ENCODE measurements at places on chromosomes 7 and 10.

DNA sequence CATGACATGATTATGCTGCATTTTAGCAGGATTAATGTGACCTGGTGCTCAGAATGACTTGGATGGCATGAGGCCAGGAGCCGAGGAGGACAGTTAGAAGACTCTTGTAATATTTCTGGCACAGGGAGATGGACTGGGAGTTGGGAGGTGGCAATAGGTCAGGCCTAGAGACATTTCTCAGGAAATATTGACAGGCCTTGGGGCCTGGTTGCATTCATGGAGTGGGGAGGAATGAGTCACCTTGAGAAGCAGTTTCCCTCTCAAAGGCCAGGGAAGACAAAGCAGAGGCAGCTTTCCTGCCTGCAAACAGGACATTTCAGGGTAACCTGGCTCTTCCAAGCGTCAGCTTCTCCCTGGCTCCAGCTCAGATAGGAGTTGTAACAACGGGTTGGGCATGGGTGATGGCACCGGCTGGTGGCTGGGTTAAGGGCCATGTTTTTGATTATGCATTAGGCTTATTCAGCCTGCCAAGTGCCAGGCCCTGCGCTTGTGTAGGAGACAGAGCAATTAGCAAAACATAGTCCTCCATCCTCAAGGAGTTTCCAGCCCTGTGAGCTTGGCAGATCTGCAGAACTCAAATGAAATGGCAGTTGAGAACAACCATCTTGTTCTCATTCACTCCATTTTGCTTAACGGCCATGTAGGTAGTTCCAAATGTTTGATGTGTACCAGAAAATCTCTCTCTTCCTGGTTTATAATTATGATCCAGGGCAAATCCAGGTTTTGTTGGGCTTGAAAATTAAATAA lies 38.2 kb downstream of the HK1 start:
- H3K4me3 ChIP-seq, result no peak overlapping the region
- peak overlapping the region; percentile 98 for H3K27ac ChIP-seq
- H3K36me3 ChIP-seq, result no peaks in the 10 kb centered on the region
- peaks cover 15% of the 10 kb centered on the region for H3K4me1 ChIP-seq
- no peaks in the 10 kb centered on the region for H3K27me3 ChIP-seq

- no peaks in the 10 kb centered on the region for H3K36me3 ChIP-seq
- peak overlapping the region; percentile 28 for H3K4me3 ChIP-seq
- H3K27ac ChIP-seq, result peak overlapping the region; percentile 98
- DNase-seq, result peak; percentile 8
- no peaks in the 10 kb centered on the region for H3K27me3 ChIP-seq
Observed at GRCh38 chr7:27119412-27119911, 11.1 kb downstream of the HOXA4 start.

- peak within 1 kb of the TSS; percentile 81 for H3K4me3 ChIP-seq
- H3K36me3 ChIP-seq, result no peaks in the 10 kb centered on the region
- peak within 1 kb of the TSS; percentile 54 for H3K27ac ChIP-seq
Observed at GRCh38 chr10:133379152-133379800, at the start of gene PAOX. TSS of gene PAOX (plus strand) at chr10:133379262. CDS start at chr10:133379317, 55 bp downstream.

- H3K27me3 ChIP-seq, result no peaks in the 10 kb centered on the region
- no peak overlapping the region for H3K4me3 ChIP-seq
- H3K4me1 ChIP-seq, result no peaks in the 10 kb centered on the region
Observed at GRCh38 chr7:125563557-125563956, 633.9 kb upstream of the POT1 start.

- no peak overlapping the region for H3K27ac ChIP-seq
- H3K36me3 ChIP-seq, result no peaks in the 10 kb centered on the region
- peak overlapping the region; percentile 13 for H3K4me3 ChIP-seq
Observed at GRCh38 chr10:75058161-75058560, 53.3 kb upstream of the SAMD8 start.

DNA sequence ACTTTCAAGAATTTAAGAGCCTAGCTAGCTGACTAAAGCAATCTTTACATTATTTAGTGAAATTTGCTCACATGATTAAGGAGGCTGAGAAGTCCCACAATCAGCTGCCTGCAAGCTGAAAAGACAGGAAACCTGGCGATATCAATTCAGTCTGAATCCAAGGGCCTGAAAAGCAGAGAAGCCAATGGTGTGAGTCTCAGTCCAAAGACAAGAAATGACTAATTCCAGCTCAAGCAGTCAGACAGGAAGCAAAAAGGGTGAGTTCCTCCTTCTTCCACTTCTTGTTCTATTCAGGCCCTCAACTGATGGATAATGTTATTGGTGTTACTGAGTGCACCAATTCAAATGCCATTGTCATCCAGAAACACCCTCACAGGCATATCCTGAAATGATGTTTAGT lies 1231.6 kb upstream of the CELF2 start:
- no peak for DNase-seq
- H3K4me1 ChIP-seq, result no peaks in the 10 kb centered on the region
- no peaks in the 10 kb centered on the region for H3K27me3 ChIP-seq
- no peaks in the 10 kb centered on the region for H3K36me3 ChIP-seq
- no peak overlapping the region for H3K27ac ChIP-seq

- H3K27me3 ChIP-seq, result no peaks in the 10 kb centered on the region
- H3K36me3 ChIP-seq, result no peaks in the 10 kb centered on the region
- H3K27ac ChIP-seq, result no peak overlapping the region
- H3K4me3 ChIP-seq, result no peak overlapping the region
- DNase-seq, result no peak
Observed at GRCh38 chr7:80588591-80588990, 49.9 kb upstream of the CD36 start.

- H3K4me1 ChIP-seq, result no peaks in the 10 kb centered on the region
- no peak for DNase-seq
- H3K4me3 ChIP-seq, result no peak overlapping the region
- no peaks in the 10 kb centered on the region for H3K27me3 ChIP-seq
Observed at GRCh38 chr10:31120961-31121685, 89.5 kb upstream of the ZNF438 start.

DNA sequence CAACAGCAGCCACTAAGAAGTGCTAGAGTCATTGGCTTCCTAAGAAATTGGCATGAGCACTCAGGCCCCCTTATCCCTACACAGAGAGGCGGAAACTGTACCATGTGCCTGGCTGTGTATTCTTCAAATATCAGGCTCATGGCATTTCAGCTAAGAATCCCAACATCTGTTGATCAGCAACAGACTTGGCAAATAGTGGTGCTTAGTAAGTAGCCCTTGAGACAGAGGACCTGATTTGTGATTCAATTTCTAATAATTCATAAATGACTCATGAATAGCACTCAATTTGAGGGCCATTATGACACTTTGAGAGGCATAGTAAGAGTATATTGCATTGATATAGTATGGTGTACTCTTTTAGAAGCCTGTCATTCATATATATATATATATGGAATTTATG lies 309.1 kb downstream of the LRMDA start:
- H3K27me3 ChIP-seq, result no peaks in the 10 kb centered on the region
- H3K27ac ChIP-seq, result no peak overlapping the region
- H3K4me1 ChIP-seq, result no peaks in the 10 kb centered on the region
- H3K36me3 ChIP-seq, result no peaks in the 10 kb centered on the region
- H3K4me3 ChIP-seq, result no peak overlapping the region

GRCh38 chr10:76088980-76089379 lies 657.6 kb downstream of the LRMDA start:
- H3K27me3 ChIP-seq, result no peaks in the 10 kb centered on the region
- no peak overlapping the region for H3K4me3 ChIP-seq
- DNase-seq, result no peak
- no peaks in the 10 kb centered on the region for H3K36me3 ChIP-seq
- no peaks in the 10 kb centered on the region for H3K4me1 ChIP-seq

- H3K4me3 ChIP-seq, result no peak overlapping the region
- H3K27me3 ChIP-seq, result no peaks in the 10 kb centered on the region
- no peaks in the 10 kb centered on the region for H3K36me3 ChIP-seq
Observed at GRCh38 chr10:132055616-132056015, 10.1 kb upstream of the JAKMIP3 start.

- peak within 1 kb of the TSS; percentile 86 for H3K4me3 ChIP-seq
- DNase-seq, result peak; percentile 87
- no peaks in the 10 kb centered on the region for H3K27me3 ChIP-seq
- no peaks in the 10 kb centered on the region for H3K4me1 ChIP-seq
- H3K27ac ChIP-seq, result peak within 1 kb of the TSS; percentile 91
Observed at GRCh38 chr7:5045558-5046396, at the start of gene RBAK. TSS of gene RBAK (plus strand) at chr7:5045860. CDS start at chr7:5048077, 2,217 bp downstream.
